Foreskin keratinocyte (primary cell): ENCODE measurements at places on chromosomes 3 and 15.
A peak's percentile ranks its signal among the peaks of the same experiment; 100 is the strongest.

DNA sequence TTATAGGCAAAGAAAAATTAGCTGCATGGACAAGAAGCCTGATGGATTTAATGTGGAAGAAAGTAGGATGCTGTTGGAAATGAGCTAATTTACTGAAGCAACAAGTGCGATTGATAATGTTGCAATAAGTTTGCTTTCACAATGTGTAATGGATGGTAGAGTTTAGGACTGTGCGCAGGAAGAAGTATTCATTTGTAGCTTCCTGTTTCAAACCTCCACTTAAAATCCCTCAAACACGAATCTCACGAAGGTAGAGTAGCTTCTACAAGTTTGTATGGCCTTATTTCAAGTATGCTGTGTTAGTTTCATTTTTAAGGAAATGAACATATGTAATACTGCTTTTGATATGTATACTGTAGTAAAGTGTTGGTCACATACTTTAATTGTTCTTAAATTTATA, 42.3 kb downstream of the KCNH8 start:
- no peak for DNase-seq

DNA sequence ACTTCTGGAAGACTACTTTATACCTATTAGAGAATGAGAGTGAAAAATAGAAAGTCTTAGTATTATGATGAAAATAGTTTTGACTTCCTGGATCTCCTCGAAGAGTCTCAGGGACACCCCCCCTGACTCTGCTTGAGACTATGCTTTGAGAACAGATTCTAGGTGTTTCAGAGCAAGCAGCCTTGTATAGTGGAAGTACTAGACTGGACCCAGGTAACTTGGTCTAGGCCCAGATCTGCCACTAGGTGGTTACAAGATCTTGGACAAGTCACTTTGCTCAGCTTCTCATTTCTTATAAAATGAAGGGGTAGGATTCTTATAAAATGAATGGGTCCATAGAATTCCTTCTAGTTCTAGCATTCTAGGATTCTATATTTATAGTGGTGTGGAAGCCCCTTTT, 9.1 kb downstream of the ABHD5 start:
- DNase-seq: peak; percentile 41

DNA sequence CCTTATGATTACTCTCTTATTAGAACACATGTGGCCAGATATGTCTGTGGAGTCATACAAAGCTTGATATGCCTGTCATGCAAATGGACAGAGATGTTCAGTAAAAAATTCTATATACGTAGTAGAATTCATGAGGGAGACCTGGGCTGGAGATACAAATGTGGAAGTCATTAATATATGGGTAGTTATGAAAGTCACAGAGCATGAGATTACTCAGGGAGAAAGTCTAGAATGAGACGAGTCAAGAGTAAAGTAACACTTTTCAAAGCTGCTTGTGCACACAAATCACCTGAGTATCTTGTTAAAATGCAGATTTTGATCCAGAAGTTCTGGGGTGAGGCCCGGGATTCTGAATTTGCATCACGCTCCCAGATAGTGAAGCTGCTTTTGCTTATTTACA, 28.4 kb downstream of the OXSM start:
- no peak for DNase-seq

DNA sequence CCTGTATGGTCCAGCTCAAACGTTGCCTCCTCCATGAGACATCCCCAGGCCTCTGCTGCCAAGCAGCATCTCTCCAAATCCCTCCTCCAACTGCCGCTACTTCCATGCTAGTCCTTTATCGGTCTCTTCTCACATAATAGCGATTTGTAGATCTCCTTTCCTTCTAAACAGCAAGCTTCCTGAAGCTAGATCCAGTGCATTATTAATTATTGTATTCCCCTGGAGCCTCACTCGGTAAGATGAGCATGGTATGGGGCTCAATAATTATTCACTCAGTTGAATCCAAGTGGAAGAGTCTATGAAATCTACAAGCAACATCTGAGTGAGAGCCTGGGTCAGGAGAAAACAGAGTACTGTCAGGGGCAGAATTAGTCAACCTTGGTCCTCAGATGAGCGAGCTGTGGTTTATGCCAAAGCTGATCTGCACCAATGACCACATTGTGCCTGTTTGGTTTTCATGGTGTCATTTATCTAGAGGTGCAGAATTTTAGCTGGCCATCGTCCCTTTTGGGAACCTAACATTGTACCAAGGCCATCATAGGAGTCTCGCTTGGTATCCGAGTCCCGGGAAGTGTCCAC, 93.8 kb upstream of the UBE2E1 start:
- no peak for DNase-seq

DNA sequence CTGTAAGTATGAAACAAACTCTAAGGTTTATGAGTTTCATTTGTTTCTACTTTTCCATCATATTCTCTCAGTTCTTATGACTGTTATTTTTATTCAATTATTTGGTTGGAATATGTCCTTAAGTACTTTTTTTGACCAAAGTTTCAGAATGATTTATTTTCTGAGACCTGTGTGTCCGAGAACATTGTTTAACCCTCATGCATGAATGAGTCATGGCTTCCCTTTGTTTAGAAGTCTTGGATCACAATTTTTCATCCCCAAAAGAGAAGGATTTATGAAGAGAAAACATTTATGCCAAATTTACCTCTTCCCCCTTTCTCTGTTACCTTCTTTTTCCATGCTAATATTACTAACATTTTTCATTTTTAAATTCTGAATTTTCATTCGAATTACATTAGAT, 518.0 kb upstream of the NR2F2 start:
- DNase-seq: no peak

GRCh38 chr3:21170964-21171363, 580.0 kb downstream of the ZNF385D start:
- DNase-seq: peak; percentile 9

DNA sequence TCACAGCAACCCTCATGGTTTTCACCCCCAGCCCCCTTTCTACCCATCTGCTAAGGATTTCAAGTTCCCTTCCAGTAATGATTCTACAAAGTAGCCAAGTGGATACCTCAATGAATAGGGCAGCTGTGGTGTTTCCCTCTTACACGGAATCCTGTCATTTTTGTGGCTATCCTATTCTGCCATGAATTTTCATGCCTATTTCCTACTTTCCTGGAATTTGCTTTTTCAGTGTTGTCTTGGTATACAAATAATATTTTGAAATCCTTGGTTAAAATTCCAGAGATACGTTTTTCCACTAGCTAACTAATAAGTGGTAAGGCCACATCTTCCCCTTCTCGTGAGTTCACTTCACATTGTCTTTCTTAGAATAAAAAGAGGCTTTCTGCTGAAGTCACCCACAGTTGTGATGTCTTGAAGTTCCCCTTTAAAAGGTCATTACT, 7.5 kb downstream of the ADPRH start:
- DNase-seq: no peak

DNA sequence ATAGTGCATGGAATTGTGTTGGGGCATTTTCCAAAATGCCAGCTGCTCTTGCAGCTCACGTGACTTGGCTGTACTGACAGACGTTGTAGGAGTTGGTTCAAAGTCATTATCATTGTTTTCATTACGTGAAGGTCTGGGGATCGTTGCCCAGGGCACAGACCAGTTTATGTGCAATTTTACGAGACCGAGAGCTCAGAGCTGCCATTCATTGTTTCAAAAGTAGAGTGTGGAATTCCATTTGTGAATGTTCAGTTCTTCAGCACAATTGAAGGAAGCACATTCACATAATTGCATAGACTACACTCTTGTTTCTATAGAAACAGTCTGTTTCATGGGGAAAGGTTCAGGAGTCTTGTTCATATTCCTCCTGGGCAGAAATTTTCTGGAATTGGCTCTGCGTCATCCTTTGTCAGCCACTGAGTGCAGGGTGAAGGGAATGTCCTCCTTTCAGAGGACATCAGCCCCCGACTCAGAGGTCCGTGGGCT, 54.5 kb downstream of the GABRG3 start:
- DNase-seq: no peak
